ENCODE measurements at places on chromosomes 7 and 10. TPM values are rescaled to one million over a fixed set of nuclear protein-coding genes. Genes with fewer than 3 reads are reported as not detected.

GRCh38 chr7:25860275-25861163 lies 291.5 kb upstream of the NFE2L3 start:
- no peak for DNase-seq

DNA sequence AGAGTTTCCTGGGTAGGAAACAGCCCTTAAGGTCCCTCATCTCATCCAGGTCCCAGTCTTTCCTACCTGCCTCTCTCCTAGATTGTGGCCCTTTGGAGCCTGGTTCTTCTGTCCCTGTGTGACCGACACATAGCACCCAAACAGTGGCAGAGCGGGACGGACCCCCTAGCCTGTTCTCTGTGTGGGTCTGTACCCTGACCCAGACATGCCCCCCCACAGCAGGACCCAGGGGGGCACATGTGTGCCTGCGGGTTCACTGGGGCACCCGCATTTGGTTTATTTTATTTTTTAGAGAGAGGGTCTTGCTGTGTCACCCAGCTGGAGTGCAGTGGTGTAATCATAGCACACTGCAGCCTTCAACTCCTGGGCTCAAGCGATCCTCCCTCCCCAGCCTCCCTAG lies 11.5 kb downstream of the LIMK1 start:
- DNase-seq: no peak

DNA sequence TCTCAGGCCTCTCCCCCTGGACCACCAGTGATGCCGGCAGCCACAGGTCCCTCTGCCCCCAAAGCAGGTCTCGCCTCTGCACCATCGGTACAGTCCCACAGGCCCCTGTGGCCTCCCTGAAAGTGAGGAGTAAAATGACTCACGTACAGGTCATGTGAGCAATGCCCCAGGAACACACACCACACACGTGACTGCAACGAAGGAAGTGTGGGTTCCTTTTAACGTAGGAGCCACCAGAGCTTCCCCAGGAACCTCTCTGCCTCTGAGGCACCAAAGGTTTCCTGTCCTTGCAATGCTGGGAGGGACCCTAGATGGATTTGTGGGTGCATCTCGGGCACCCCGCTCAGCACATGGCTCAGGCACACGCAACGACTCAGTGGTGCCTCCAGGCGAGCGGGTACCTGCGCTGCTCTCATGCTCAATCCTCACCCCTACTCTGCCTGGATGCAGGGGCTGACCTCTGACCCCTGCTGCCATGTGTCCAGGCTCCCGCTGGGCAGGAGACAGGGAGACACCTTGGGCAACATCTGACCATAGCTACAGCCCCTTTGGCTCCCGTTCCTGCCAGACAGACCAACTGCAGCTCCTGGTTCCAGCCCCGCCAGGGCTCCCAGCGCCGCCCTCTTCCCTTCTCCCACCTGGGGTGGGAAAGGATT lies 120.7 kb downstream of the PRKAG2 start:
- DNase-seq: no peak

DNA sequence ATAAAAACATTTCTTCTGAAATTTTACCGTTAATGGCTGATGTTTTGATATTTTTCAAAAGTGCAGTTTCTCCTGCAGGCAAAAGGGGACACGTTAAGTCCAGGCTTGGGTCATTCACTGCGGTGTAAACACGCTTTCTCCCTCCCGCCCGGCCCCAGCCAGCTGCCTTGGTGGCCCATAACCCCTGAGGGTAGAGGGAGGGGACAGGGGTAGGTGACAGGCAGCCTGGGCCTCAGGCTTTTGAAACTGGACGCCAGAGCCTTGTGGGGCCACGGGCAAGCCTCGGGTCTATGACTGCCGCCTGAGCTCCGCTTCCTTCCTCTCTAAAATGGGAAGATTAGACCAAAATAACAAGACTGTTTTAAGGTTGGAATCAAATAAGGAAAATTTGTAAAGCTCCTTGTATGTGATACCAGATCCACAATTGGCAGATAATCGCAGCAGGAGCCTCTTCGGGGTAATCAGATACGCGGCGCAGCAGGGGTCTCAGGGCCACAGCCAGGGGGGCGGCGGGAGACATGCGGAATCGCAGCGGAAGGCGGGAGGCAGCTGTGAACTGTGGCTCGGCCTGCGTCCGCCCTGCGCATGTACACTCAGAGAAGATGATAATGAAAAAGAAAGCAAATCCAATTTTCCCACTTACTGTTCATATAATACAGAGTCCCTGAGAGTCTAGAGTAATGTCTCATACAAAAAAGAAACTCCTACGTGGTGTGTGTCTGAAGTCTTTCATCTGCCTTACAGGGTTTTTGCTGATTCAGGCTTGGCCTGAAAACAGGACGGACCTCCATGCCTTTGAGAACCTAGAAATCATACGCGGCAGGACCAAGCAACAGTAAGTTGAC lies 138.3 kb downstream of the EGFR start:
- DNase-seq: no peak

DNA sequence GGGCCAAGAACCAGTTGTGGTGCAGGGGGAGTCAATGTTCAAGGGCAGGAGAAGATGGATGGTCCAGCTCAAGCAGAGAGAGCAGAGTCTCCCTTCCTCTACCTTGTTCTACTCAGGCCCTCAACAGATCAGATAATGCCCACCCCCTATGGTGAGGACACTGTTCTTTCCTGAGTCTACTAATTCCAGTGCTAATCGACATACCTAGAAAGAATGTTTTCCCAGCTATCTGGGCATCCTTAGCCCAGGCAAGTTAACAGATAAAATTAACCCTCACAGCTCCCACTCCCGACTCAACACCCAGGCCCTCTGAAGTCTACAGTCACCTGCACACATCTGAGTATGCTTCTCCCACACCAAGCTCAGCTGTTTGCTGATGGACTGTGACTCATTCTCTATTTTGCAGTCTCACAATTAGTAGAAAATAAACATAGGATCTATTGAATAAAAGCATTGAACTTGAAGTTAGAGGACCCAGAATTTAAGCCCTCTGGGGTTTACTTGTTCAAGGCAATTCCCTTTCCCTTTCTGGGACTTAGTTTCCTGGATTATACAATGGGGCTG lies 17.1 kb downstream of the COL13A1 start:
- DNase-seq: no peak

GRCh38 chr10:78059906-78060702 lies 26.4 kb downstream of the RPS24 start:
- DNase-seq: no peak

- no peak for DNase-seq
Measured at GRCh38 chr7:99505324-99505662, 831 bp downstream of the ZKSCAN5 start.

DNA sequence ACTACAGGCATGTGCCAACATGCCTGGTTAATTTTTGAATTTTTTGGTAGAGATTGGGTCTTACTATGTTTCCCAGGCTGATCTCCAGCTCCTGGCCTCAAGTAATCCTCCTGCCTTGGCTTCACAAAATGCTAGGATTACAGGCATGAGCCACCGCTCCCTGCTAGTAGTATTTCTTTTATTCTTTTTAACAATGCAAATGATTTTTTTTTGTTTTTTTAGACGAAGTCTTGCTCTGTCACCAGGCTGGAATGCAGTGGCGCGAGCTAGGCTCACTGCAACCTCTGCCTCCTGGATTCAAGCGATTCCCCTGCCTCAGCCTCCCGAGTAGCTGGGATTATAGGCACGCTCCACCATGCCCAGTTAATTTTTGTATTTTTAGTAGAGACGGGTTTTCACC lies 58.1 kb downstream of the SVIL start:
- DNase-seq: no peak

DNA sequence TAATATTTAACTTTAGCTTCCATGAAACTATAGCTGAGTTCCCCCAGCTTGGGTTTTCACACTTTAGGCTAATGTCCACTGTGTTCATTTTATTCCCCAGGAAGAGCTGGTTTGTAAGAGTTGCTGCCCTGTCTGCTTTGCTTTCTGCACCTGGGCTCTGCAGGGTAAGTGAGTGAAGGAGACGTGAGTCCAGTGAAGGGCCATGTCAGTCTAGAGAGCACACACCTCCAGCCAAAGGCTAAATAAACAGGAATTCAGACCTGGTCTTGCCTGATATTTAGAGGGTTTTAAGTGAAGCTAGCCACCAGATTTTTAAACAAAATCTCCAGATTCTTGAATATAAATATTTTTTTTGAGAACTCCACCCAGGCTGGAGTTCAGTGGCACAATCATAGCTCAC lies 24.5 kb upstream of the FZD1 start:
- DNase-seq: no peak

DNA sequence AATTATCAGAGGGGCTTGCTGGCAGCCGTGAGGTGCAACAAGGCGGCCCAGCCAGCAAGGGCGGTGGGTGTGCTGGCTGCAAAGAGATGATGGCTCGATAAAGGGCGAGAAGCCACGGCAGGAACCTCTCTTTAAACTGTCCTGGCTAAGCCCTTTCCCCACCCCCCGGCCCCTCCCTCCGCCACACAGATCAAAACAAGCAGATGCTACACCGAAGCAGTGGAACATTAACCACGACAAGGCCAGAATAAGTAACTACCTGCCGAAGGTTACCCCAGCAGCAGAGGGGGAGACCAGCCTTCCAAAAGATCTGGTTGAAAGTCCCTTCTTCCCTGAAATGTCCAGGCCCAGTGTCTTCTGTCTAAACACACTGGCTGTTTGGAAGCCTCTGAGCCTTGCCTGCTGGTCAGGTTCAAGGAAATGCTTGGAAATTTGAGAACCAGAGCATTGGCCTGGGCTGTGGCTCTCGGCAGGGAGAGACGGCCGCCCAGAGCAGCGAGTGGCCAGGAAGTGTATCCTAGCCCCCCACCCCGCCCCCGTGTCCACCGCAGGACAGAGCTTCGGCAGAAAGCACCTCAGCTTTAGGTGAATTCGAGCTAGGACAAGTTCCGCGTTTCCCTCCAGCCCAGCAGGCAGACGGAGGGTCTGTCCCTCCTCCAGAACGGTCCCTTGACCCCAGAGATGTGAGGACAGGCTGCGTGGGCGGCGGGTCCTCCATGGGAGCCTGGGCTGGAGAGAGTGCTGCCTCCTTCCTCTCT lies 2.1 kb downstream of the FAM20C start:
- DNase-seq: peak; percentile 39

- no peak for DNase-seq
Measured at GRCh38 chr7:101924171-101924570, 106.7 kb downstream of the CUX1 start.

DNA sequence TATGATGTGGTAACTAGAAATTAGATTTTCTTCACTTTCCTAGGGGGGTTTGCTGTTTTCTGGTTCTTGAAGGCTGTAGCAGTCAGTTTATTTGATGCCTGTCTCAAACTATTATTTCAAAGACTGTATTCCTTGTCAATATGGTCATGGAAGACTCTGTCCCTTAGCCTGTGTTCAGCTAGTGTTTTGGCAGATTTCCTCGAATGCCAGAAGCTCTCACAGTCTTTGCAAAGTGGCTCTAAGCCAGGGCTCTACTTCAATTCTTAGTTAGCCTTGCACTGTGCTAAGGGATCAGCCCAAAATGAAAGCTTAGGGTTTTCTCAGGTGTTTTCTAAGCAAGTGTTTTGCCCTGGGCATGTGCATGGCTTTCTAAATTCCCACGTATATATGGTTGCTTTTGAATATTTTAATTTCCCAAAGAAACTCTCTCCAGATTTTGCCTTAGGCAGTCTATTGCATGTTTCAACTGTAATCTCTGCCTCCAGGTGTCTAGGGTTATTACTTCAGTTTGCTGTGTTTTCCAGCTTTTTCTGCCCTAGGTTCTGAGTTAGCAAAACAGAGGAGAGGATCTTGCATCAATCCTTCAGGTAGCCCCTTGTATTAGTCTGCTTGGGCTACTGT lies 7.2 kb upstream of the C1GALT1 start:
- DNase-seq: no peak

DNA sequence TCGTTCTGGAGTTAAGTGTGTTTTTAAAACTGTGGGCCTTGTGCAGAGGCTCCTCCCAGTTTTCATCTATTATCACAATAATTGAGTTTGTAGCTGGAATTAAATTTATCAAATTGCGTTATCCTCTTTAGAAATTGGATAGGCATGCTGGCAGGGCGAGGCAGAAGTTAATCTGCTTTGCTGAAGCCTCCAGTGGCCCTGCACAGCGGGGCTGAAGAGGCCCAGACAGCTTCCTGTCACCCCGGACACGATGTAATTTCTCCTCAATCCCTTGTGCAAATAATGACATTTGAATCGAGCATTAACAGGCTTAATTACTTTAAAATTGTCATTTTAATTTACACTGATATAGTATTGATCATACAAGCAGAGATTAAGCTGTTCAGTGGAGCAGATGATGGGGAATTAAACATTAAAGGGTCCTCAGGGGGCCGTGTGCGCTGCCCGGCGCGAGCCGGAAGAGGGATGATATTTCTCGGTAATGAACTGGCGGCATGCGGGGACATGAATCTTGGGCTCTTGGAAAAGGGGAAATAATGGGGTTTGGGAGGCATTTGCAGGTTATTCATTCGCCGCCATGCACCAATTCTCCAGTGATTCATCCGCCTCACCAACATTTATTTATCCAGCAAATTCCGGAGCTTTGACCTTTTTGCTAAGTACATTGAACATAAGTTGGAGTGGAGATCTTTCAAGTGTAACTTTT lies 118.5 kb downstream of the NKX6-2 start:
- DNase-seq: no peak

- no peak for DNase-seq
Measured at GRCh38 chr7:17952387-17952786, 12.1 kb upstream of the SNX13 start.

DNA sequence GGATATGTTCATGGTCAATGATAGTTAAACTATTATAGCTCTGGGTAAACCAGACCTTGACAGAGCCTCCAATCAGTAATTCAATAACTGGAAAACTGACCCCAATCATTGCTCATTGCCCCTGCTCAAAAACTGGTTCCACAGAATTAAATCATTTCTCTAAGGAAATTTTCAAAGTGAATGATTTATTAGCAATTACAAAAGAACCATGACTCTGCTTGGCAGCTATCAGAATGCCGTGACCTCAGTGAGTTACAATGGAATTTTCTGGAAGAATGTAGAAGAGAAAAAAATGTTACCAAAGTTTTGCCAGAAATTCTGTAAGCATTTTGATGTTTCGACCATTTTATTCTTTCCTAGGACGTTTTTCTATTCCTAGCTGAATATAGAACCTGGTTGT lies 106.8 kb upstream of the APBB1IP start:
- DNase-seq: no peak

DNA sequence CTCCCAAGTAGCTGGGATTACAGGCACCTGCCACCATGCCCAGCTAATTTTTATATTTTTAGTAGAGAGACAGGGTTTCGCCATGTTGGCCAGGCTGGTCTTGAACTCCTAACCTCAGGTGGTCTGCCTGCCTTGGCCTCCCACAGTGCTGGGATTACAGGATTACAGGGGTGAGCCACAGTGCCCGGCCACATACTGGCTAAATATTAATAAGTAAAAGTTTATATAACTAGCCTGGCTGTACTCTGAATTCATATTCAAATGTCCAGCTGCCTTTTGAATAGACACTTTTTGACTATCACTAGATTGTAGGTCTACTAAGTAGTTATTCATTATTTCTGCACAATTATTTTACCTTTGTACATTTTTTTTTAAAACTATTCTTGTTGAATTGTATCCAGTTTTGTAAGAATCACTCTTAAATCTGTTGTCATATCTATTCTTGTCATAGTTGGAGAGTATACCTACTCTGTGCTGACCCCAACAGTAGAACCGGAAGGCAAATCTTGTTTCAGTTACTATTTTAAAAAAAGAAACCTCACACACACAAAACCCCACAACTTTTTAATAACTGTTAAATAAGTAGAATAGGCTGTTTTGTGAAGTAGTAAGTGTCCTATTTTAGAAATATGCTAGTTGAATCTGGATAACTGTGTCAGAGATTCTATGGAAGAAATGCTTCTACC lies 29.6 kb downstream of the MINPP1 start:
- DNase-seq: no peak

- DNase-seq: peak; percentile 83
Measured at GRCh38 chr7:147829016-147829415, 761.5 kb upstream of the C7orf33 start.

The HMX2 gene
- not detected for total RNA-seq

The OPALIN gene
- not detected for total RNA-seq

The EEF1AKMT2 gene
- total RNA-seq: 35.6 TPM

The FGFR2 gene
- total RNA-seq: 279 TPM

The OR2A5 gene
- not detected for total RNA-seq

The TMEM229A gene
- total RNA-seq: not detected
